Stimulated activated CD4-positive, alpha-beta T cell treated with anti-CD3 and anti-CD28 coated beads, Interleukin-1b, Interleukin-23, amount 100 ng/mL, for 24 hours (primary cell): ENCODE measurements at places on chromosomes 6 and 20.

GRCh38 chr6:36920546-36920945 is 34.0 kb upstream of the PI16 start:
- DNase-seq: no peak

DNA sequence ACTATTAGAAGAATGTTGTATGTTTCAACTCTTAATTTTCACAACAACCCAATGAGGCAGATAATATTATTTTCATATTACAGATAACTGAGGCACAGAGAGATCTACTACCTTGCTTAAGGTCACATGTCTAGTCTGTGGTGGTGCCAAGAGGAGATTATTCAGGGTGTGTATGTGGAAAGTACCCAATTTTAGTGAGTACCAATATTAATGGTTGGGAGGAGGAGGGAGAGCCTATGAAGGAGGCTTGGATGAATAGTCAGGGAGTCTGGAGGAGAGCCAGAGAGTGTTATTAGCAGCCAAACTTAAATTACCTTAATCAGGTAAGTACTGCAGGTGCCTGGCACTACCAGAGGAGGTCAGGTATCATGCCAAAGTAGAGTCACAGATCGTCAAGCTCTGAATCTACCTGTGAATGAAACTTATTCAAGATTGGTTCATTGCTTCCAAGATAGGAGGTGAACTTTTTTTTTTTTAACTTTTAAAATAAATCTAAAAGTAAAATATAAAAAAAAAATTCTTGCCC is 10.9 kb upstream of the CALHM6 start:
- DNase-seq: no peak

GRCh38 chr6:141618180-141618581 is 514.5 kb upstream of the GJE1 start:
- DNase-seq: no peak

DNA sequence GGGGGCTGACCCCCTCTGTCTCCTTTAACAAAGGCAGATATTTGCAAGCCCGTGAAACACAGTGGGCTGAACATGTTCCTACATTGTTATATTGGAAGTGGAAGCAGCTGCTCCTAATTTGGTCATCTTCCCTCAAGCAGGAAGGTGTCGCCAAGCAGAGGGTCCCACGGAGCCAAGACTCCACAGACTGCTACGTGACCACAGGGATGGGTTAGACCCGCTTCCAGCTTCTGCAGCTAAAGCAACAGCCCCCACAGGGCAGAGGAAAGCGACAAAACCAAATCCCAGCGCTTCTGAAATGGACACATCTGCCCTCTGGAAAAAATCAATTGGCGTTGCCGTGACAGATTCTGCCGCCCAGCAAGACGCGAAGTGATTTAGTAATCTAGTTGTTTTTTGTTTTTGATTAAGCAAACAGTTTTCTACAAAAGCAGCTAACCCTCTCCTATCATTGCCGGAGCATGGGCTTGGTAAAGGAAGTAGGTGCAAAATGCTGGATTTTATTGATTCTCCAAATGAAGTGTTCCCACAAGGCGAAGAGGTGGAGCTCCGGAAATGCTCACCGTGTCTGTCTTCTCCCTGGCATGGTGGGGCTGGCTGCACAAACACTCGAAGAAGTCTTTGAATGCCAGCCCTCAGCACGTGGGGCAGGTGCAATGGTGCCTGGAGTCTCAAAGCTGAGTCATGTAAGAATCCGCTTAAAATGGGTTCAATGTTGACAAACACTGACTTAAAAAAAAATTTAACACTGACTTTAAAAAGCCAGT is 79.4 kb upstream of the FRMD1 start:
- no peak for DNase-seq

DNA sequence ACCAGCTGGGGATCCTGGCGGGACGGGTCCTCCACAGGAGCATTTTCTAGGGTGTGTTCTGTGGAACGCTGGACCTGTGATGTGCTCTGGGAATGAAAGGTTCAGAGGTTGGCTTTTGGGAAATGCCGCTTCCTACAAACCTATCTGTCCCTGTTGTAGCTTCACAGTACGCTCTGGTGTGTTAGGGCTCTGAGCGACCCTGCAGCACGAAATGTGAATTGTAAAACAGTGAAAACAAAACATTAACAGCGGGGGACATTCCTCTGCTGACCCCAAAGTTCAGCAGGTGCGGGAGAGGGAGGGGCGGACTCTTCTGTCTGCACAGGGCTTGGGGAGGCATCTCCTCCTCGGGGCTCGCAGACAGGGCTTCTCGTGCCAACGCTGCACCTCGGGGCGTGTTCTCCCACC is 155.9 kb downstream of the NRN1 start:
- no peak for DNase-seq
